GM23338 (cell line): ENCODE measurements at places on chromosomes 5 and 9.
A peak's percentile ranks its signal among the peaks of the same experiment; 100 is the strongest.

- DNase-seq, result peak; percentile 79
These were observed 119.5 kb upstream of the CTNND2 start for GRCh38 chr5:12023614-12024241.

GRCh38 chr9:86795823-86796553, 151.3 kb downstream of the GAS1 start:
- peak; percentile 64 for DNase-seq

GRCh38 chr5:96538808-96539250, 105.8 kb upstream of the PCSK1 start:
- DNase-seq, result no peak

GRCh38 chr5:158792976-158793375, 306.7 kb downstream of the EBF1 start:
- DNase-seq, result no peak

- no peak for DNase-seq
These were observed 281.6 kb downstream of the PBX3 start for GRCh38 chr9:126028746-126029145.

DNA sequence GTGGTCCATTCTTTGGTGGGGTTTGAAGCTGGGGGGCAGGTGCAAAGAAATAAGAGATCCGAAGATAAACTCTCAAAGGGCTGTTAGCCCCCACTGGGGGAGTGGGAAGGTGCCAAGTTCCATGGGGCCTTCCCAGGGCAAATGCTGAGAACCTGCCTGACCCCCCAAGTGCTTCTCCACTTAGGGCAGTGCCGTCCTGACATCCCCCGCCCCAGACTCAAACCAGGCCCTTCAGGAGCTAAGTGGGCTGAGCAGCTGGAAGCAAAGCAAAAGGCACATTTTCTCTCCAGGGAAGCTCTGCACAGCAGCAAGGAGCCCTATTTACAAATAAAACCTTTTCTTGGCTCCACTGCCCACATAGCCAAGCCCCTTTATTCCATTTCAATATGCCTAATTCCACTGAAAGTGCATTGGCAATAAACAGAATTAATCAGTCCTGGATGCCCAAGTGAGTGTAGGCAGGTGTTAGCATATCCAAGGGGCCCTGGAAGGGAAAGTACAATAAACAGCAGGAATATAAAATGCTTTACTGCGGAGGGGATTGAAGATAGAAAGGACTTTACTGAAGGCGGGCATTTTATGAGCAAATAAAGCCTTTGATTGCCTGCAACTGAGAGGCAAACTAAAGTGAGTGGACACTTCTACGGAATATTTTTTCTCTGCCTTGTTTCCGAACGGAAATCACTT, 44.6 kb downstream of the WHRN start:
- DNase-seq, result no peak

DNA sequence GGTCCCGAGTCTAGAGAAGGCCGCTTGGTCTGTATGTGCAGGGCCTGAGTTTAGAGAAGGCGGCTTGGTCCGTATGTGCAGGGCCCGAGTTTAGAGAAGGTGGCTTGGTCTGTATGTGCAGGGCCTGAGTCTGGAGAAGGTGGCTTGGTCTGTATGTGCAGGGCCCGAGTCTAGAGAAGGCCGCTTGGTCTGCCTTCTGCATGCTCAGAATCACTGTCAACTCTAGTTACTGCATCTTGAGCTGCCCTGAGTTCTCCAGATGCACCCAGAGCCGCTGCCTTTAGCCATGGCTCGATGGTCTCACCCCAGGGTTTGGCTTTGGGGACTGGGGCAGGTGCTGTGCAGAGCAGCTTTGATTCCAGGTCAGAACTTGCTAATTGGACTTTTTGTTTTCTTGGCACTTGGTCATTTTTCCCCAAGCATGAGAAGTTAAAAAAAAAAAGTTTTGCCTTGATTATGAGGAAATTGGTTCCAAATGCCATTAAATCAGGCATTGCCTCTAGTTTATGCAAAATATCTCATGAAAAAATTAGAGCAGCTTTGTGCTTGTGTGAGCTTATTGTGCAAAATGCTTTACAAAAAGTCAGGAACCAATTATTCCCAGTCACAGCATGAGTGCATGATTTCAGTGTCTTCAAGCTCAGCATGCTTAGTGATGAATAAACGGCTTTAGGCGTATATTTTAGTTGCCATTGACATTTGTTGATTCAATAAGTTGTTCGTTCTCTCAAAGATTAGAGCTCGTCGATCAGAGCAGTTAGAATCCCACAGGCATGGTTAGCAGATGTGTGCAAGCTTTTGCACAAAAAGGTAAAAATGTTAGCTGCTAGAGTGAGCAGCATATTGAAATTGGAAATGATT, 25.4 kb upstream of the EXOC3 start:
- no peak for DNase-seq

DNA sequence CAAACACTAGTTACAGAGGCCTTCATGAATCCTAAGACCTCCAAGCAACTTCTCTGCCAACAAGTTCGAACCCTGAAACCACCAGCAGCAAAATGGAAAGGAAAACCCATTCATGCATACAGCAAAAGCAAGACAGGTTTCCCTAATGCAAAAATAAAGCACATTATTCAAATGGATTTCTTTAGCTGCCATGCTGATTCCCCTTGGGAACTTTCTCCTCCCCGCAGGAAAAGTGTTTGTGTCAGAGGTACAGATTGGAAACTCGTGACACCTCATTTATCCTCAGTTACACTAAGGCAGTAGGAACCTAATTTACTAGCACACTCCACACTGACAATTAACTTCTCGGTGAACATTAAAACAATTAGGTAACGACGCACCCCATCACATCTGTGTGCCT, 63.4 kb downstream of the TLE1 start:
- no peak for DNase-seq

DNA sequence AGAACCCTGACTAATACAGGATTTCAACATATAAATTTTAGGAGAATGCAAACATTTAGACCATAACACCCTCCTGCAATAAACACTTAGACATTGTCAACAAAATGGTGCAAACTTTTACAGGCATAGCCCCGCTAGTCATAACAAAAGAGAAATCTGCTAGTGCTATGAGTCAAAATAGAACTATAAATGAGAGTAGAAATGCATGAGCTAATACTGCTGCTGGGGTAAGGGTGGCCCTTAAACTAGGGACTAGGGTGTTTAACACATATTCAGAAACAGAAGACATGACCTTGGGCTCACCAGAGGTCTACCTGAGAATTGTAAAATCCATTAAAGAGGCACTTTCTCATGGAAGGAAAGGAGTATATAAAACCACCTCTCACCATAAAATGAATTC, 131.6 kb downstream of the TLR4 start:
- no peak for DNase-seq

DNA sequence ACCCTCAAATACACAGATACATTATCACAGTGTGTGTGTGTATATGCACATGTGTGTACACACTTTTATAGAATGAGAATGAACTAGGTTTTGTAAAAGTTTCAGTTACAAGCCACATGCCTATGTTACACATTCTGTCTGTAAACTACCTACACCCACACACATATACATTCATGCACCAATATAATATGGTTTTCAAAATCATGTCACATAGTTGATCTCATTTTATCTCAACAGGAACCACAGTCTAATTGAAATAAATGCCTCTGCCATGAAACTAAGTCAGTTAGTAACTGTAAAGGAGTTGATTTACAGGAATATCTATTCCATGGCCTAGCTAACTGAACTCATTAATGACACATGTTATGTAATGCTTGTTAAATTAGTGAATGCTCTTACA, 646.6 kb downstream of the PDE4D start:
- no peak for DNase-seq

DNA sequence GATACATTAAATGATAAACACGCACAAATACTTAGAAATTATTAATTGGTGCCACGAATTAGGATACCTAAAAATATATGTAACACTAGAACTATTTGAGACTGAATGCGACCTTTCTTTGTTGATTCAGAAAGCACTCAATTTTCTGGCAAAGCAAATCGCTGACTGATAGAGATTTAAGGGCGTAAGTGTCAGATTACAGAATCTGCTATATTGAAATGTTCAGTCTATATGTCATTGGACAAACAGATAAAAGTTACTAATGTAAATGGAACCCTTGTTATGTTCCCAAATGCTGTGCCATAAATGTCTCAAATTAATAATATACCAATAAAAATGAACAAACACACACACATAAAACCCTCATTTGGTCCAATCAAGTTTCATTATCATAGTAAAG, 137.9 kb downstream of the MPDZ start:
- DNase-seq, result no peak

GRCh38 chr5:151532416-151532815, 58.7 kb downstream of the FAT2 start:
- no peak for DNase-seq

DNA sequence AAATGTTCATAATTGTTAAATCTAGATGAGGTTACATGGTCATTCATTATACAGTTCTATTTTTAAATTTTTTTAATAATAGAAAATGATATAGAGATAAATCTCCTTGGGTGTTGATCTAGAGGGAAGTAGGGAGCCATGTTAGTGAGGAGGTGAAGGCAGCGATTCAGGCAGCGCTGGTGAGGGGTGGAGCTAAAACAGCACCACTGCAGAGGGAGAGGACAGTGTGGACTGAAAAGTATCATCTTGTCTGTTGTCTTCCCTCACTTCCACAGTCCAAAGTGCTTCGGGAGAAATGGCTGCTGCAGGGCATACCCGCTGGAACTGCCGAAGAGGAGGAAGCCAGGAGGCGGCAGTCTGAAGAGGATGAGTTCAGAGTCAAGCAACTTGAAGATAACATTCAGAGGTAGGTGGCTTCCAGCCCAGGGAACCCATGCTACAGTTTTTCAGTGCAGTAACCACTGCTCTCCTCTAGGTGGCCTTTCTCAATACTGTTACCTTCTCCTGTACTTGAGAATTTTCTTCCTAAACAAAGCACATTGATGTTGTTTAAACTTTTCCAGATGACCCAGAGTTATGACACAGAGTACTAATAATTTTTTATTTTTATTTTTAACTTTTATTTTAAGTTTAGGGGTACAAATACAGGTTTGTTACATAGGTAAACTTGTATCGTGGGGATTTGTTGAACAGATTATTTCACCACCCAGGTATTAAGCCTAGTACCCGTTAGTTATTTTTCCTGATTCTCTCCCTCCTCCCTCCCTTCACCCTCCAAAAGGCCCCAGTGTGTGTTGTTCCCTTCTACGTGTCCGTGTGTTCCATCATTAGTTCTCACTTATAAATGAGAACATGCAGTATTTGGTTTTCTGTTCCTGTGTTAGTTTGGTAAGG, 100.5 kb downstream of the PALM2AKAP2 start:
- DNase-seq, result peak; percentile 89
